Muscle of arm (tissue), 14 donors: ENCODE measurements at places on chromosomes 11 and 22. TPM values are rescaled to one million over a fixed set of nuclear protein-coding genes. Genes with fewer than 3 reads are reported as not detected.
A peak's percentile ranks its signal among the peaks of the same experiment; 100 is the strongest.

DNA sequence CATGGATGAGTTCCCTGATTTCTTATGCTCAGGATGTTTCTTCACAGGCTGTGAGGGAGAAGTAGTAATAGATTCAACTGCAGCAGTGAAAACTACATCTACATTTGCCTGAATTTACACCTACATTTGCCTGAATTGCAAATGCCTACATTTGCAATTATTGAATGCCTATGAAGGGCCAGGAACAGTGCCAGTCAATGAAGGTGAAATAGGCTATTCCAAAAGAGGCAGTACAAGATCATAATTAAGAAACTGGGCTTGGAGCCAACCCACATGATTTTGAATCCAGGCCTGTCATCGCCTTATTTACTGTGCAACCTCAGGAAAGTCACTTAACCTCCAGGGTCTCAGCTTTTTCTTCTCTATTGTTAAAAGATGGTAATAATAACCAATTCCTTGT lies 1353.3 kb downstream of the FAM181B start:
- no peak for DNase-seq

The SLC6A5 gene
- polyA plus RNA-seq: 0.03 TPM

DNA sequence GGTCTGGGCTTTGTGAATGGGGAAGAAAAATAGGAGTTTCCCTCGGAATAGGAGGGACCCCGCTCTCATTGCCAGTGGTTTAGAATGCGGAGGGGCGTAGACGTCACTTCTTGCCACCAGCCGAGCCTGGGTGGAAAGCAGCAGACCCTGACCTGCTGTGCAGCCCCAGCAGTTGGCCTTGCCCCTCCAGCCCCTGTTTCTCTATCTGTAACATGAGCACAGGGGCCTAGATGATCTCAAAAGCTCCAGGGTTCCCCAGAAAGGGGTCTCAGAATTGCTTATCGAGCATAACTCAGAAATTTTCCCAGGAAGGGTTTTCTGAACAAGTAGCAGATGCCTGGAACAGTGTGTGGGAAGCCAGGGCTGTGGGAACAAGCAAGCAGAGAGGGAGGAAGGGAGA lies 43.9 kb downstream of the C11orf91 start:
- DNase-seq: no peak

GRCh38 chr11:126282736-126283591 lies at the start of gene TIRAP:
Gene TIRAP, plus strand, starts transcription at chr11:126283093. Its CDS starts 7,802 bp downstream, at chr11:126290895.
- DNase-seq: peak; percentile 65

DNA sequence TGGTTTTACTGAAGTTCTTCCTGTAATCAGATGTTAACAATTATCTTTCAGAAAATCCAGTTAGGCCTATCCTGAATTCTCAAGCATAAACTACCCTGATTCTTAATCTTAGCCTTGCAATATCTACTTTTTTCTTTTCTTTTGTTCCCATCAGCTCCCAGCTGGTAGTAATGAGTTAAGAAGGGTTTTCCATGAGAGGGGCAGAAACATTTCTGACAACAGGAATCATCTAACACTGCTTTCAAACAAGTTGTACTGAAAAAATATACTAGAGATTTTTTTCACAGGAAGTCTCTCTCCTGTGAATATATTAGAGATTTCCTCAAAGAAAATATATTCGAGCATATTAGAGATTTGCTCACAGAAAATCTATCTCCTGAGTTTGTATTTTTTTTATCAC lies 3.3 kb upstream of the TRIM6 start:
- no peak for DNase-seq

- DNase-seq: no peak
Measured at GRCh38 chr11:97683733-97684132, 1293.9 kb downstream of the JRKL start.

DNA sequence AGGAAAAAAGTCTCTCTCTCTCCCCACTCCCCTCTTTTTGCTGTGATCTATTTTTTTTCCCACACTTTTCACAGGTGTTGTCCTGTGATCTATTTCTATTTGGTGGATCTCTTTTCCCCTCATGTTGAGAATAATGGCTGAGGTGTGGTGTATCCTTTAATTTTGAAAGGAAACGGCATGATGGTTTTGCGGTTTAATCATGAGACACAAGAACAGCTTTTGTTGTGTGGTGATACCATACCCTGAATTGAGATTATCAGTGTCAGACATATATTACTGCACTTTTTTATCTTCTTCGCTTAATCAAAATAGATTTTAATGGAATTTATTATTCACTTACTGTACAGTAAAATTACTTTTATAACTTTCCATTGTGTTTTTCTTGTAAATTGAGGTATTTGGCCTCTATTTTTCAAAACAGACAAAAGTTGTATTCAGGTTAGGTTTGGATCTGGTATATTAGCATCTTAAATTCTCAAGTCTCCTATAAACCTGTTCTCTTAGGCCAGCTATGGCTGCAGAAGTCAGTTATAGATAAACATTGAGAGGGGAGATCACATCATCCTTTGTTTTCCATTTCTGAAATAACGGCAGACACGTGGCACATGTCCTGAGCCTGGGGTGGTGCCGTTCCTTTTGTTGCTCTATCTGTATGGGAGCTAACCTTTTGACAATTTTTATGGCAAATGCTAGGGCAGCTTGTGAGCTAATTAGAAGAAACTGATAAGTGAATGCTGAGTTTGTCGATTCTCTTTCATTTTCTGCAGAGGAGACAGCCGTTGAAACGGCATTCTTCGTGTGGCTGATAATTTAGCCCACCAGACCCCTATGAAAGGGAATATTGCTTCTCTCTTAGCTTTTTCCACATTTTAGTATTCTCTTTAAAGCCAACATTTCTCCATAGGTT lies 25.8 kb downstream of the NF2 start:
- DNase-seq: no peak

GRCh38 chr11:57512646-57513451 lies 2.7 kb downstream of the SLC43A1 start:
- no peak for DNase-seq

- DNase-seq: no peak
Measured at GRCh38 chr11:119417726-119418540, 5.0 kb downstream of the THY1 start.

The MYEOV gene
- 1.1 TPM for polyA plus RNA-seq

The CFAP68 gene
- polyA plus RNA-seq: 17.2 TPM

DNA sequence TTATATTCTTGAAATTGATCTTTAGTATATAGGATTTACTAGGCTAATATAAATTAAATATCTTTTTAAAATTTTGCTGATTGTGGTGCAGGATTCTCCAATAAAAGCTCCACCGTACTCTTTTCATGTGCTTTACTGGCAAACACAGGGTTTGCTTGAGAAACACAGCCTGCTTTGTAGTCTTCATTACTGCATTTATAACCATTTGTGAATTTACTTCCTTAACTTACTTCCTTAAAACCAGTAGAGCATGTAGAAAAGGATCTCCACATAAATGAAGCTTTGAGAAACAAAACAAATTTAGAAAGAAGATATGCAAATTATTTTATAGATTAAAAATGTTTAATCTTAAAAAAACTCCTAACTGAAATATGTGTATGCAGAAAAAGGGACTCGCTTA lies 28.8 kb downstream of the SWAP70 start:
- DNase-seq: no peak

DNA sequence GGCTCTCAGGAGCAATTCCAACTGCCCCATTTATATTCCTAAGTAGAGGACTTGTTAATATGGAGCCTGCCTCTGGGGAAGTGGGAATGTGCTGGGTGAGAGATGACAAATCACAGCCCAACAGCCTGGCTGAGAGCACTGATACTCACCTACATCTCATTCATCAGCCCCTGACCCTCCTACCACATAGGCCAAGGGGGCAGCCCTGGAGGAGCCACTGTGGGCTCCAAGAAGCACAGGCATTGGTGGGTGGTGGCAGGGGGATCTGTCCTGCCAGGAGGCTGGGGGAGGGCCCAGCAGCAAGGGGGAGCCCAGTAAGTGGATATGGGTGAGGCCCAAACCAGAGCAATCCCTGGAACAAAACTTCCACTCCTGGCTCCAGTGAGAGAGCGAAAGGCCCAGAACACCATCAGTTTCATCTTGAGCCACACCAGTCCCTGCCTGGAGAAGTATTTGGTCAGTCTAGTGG lies 79.7 kb downstream of the BUD13 start:
- no peak for DNase-seq

The APOL1 gene
- polyA plus RNA-seq: 2.5 TPM

GRCh38 chr11:120168960-120169681 lies 31.2 kb upstream of the TRIM29 start:
- DNase-seq: peak; percentile 79

DNA sequence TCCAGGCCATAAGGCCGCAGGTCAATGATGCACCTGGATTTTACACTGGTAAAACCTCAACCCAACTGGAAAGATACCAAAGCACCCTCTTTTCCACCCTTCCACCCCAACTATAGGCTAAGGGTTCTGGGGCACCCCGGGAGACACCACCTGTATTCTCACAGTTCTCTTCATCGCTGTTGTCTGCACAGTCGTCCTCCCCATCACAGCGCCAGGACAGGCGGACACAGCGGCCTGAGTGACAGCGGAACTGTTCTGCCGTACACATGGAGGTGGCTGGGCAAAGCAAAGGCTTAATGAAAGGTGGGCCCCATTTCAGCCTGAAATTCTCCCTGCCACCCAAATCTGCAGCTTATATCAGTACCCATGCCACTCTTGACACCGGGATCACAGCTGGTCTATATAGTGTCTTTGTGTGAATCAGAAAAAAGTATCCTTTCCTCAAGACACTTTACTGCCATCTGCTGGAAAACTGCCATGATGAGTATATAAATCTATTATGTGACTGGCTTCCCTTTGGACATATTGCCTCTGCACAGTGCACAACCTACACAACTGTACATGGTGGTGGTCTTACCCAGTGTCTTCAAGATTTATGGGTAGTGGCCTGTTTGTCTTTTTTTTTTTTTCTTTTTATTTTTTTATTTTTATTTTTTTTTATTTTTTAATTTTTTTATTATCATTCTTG lies 21.5 kb downstream of the LRP4 start:
- no peak for DNase-seq
